ENCODE measurements at places on chromosomes 11 and 22.

- DNase-seq, result no peak
Observed at GRCh38 chr11:31768749-31769640, 42.1 kb downstream of the PAX6 start.

DNA sequence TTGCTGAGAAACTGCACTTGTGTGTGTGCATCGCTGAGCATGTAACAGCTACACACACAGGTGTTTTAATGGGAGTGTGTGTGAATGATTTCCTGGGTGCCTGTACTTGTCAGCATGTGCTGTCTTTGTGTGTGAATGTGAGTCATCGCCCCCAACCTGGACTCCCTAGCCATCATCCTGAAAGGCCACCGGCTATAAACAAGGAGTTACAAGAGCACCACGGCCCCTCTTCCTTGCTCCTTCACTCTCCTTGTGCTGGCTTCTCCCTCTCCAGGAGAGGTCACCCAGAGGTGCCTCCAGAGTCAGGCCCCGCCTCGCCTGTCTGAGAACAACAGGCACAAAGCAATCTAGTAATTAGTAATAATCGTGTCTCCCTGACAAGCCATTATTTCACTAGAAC is 419.2 kb downstream of the BUD13 start:
- DNase-seq, result no peak

DNA sequence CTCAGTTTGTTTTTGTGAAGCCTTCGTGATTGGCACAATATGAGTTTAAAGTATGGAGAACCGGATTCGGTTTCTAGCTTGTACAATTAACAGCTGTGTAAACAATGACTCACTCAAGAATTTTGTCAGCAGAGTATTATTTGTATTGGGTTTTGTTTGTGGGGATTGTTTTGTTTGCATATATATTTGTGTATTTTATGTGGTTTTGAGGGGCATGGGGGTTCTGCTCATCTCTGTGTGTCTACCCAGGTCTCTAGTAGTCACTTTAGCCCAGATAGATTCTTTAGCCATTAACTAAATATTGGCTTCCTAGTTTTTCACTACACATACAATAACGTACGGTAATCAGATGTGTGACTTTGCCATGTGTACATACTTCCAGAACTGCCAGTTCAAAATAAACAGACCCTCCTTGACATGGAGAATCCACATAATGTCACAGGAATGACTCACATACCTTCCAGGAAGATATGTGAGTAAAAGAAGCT is 7.5 kb upstream of the MS4A7 start:
- no peak for DNase-seq

GRCh38 chr11:74094393-74094792 is 76.4 kb downstream of the C2CD3 start:
- no peak for DNase-seq

- no peak for DNase-seq
Observed at GRCh38 chr11:74012074-74012809, 3.4 kb upstream of the UCP3 start.

- no peak for DNase-seq
Observed at GRCh38 chr11:85934596-85935169, 79.5 kb downstream of the CCDC83 start.

DNA sequence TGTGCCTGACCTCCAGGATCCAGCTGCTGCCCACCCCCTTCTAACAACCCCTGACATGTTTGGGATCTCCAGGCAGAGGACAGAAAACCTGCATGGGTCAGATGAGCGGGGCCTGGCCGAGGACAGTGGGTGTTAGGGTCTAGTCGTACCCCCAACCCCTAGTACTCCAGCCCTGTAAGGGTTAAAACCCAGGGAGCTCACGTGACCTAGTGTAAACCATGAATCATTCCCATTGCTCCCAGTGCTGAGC is 89.1 kb upstream of the CRYBB3 start:
- no peak for DNase-seq

- no peak for DNase-seq
Observed at GRCh38 chr11:44797886-44798606, 71.3 kb downstream of the TSPAN18 start.

GRCh38 chr11:69160296-69161116 is 4.8 kb downstream of the SMIM38 start:
- DNase-seq, result no peak

GRCh38 chr11:86458294-86459001 is 83.8 kb downstream of the CCDC81 start:
- no peak for DNase-seq

DNA sequence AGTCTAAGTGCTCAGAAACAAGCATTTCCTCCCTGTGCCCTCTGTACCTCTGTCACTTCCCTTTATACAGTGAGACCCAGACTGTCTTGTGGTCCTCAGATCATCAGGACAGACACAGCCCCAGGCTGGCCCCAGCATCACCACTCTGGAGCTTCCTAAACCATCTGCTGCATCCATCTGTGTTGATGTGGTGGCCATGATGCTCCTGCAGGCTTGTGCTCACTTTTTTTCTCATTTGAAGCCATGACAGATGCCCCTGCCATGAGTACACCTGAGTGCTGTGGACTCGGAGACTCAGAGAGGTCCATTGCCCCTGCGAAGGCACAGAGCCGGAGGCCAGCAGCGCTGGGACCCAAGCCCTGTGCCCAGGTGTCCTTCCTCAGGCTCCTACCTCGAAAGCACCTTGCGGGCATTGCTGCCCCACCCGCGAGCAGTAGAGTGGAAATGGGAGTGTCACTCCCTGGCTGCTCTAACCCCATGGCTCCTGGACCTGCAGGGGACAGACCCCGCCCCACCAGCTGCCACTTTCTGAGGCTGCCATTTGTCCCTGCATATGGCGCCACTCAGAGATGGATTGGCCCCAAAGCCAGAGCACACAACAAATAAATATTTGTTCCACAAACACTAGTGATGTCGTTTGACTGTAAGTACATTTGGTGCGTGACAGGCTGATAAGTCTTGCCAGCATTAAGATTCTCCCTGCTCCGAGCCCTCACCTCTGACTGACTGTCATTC is 593.5 kb downstream of the TBC1D22A start:
- no peak for DNase-seq

DNA sequence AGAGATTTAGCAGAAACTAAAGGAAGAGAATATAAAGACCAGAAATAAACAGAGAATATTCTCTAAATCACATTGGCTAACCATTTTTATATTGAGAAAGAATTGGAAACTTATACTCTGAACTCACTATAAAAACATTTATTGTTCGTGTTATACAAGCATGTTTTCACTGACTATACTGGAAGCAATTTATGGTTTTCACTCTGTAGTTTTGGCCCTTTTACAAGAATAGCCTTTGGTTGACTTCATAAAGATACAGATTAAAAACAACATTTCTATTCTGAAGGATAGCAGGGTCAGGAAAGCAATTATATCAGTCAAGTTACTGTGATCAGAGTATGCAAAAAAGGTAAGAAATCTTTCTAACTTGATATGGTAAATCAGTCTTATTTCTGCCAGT is 965.7 kb upstream of the FAT3 start:
- DNase-seq, result no peak

GRCh38 chr11:21470521-21470920 is 722.4 kb upstream of the ANO5 start:
- no peak for DNase-seq

GRCh38 chr22:41226723-41227655 is 13.7 kb downstream of the CHADL start:
- no peak for DNase-seq
